ENCODE measurements at places on chromosomes 5 and 9.

DNA sequence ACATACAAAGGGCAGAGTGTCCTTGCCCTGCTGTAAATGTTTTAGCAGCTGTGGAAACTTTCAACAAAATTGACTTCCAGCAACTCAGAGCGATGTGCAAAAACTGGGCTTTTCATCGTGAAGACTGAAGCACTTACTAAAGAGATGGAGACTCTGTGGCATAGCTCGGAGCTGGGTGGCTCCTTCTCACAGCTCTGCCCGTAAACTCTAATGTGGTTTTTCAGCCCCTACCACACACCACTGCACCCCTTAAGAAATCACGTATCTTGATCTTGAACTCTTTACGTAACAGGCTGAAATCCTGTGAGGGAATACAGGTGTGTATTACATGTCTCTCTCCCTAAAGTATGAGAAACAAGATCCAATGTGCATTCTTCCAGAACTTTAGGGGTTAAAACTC is 124.4 kb downstream of the MEF2C start:
- DNase-seq = no peak

DNA sequence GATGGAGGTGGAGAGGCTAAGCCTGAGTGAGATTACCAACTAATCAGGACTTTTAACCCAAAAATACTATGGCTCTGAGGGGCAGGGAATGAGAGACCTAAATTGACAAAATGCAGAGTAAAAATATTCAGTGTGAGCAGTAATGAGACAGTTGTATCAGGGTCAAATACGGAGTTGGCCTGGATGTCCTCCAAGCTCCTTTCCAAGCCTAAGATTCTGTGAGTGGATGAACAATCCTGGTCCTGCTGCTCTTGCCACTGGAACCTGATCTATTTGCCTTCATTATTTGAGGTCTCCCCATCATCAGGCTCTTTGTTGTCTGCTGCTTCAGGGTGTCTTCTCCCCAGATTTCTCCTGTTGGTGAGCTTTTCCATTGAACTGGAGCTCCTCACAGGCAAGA is 1.1 kb downstream of the PDCD1LG2 start:
- peak; percentile 34 for DNase-seq

DNA sequence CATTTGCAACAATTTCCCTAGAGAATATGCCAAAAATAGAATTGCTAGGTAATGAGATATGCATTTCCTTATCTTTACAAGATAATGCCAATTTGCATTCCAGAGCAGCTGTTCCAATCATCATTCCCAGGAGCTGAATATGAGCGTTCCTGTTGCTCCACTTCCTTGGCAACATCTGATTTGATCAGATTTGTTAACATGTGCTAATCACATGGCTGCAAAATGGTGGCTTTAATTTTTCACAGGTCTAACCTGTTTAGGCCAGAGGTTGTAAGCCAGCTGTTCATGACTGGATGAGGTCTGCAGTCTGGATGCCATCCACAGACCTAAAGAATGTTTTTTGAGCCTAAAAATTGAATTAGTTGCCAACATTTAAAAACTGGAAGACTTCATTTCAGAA is 220.7 kb upstream of the IL12B start:
- DNase-seq = peak; percentile 15

GRCh38 chr9:546797-547223 is 294.7 kb upstream of the DMRT1 start:
- no peak for DNase-seq

DNA sequence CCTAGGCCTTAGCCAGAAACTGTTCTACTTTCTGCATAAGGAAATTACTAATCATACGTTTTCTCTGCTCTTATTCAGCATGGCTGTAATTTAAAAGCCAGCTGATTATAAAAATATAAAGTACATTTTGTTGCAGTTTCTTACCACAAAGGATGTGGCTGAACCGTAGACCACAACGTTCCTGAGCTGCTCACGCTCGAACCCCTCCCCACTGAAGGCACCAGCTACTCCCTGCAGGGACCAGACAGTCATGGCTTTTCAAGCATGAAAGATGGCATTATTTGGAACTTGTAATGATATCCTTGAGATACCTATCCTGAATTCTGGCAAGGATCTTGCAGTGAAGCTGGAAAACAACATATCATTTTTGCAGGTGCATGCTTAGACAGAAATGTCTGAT is 91.8 kb upstream of the DMRT1 start:
- peak; percentile 60 for DNase-seq

GRCh38 chr9:15401266-15401665 is 21.4 kb upstream of the SNAPC3 start:
- DNase-seq = no peak

GRCh38 chr9:131727184-131727759 is 12.6 kb downstream of the RAPGEF1 start:
- DNase-seq = peak; percentile 66

GRCh38 chr5:59358005-59358861 is 535.3 kb downstream of the PDE4D start:
- peak; percentile 21 for DNase-seq

Data from fibroblast of skin of right biceps (primary cell).